G401 (cell line): ENCODE measurements at places on chromosomes 5 and 9. TPM values are rescaled to one million over a fixed set of nuclear protein-coding genes. Genes with fewer than 3 reads are reported as not detected.
A peak's percentile ranks its signal among the peaks of the same experiment; 100 is the strongest.

DNA sequence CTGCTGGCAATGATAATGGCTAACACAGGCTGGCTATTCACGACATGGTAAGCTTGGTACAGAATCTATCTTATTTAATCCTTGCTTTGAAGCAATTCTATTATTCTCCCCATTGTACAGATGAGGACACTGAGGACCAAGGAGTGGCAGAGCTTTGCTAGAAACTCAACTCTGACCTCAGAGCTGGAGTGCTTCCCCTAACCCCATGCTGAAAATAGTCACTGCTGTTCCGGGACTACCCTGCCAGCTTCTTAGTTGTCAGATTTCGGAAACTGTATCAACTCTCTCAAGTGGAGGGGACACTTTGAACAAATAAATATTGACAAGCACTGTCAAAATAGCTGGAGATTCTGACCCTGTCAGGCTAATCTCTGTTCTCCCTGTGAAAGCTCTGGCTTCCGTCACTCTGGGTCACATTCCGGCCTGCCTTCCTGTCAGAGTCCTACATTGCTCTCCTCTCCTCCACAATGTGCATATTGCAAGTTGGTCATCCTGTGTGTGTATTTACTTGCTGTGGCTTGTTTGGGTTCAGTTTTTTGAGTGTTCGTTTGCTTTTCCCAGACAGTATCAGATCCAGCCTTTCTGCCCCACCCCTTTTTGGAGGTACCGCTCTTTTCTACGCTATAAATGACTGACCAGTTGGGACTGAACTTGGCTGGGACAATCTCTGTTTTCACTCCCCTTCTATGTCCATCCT lies 134.3 kb upstream of the MAP1B start:
- DNase-seq, result no peak

DNA sequence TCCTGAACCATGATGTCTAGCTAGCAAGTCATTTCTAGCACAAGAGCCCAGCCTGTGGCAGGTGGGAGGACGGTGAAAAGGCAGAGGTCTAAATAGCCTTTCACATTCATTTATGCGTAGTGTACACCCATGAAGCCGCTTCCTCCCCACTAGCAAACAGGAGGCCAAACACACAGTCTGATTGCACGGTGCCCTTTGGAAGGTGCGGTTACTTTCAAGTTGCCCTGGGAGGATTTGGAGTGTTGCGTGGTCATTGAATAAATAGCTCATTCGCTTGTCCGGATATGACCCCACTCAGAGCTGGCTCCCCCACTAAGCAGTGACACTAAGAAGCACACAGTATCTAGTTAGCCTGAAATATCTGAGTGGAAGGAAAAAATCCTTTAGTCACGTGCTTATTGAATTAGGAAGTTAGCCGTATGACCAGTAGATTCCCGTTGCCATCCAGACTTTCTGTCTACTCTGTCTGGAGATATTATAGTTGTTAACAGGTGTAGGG lies 664 bp upstream of the ARSB start:
- DNase-seq, result peak; percentile 63

The CRHBP gene
- 0.18 and 12.2 TPM in 2 replicates for total RNA-seq

DNA sequence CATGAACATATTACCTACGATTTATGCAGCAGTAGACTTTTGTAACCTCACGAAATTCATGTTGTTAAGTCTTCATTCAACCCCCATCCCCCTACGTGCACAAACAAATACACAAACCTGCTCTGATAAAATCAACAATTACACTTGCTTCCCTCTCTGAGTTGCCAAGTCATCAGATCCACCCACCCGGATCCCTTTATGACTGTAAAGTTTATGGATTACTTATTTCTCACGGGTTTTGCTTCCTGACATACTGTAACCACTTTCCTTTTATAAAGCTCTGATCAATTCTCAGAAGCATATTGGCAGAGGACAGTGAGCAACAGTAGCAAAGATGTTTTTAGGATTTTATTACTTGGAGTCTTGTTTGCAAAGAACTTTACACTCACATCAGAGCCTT lies 70.5 kb downstream of the MLLT3 start:
- DNase-seq, result no peak

GRCh38 chr5:133461796-133462516 lies 150.4 kb downstream of the FSTL4 start:
- DNase-seq, result peak; percentile 69

- no peak for DNase-seq
Observed at GRCh38 chr5:125703616-125704015, 719.6 kb upstream of the GRAMD2B start.

DNA sequence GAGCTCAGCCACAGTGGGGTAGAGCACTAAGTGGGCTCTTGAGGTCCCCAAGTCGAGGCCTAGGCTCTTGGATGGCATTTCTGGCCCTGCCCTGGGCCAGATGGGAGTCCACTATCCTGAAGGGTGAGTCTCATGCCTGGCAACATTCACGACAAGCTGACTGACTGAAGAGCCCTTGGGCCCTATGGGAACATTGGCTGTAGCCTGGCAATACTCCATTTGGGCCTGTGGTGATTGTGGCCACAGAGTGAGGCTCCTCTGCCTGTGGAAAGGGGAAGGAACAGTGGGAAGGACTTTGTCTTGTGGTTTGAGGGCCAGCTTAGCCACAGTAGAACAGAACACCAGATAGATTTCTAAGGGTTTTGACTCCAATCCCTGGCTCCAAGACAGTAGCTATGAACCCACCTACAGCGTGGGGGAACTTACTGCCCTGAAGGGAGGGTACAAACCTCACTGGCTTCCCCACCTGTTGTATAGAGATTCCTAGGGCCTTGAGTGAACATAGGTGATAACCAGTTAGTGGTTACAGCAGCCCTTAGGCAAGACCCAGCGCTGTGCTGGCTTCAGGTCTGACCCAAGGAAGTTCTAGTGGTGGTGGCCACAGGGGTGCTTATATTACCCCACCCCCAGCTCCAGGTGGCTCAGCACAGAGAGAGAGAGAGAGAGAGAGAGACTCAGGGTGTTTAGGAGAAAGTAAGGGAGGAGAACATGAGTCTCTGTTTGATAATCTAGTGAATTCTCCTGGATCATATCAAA lies 72.4 kb downstream of the KIAA0825 start:
- DNase-seq, result no peak

GRCh38 chr5:124741711-124742496 lies 4.5 kb downstream of the ZNF608 start:
- DNase-seq, result peak; percentile 84

DNA sequence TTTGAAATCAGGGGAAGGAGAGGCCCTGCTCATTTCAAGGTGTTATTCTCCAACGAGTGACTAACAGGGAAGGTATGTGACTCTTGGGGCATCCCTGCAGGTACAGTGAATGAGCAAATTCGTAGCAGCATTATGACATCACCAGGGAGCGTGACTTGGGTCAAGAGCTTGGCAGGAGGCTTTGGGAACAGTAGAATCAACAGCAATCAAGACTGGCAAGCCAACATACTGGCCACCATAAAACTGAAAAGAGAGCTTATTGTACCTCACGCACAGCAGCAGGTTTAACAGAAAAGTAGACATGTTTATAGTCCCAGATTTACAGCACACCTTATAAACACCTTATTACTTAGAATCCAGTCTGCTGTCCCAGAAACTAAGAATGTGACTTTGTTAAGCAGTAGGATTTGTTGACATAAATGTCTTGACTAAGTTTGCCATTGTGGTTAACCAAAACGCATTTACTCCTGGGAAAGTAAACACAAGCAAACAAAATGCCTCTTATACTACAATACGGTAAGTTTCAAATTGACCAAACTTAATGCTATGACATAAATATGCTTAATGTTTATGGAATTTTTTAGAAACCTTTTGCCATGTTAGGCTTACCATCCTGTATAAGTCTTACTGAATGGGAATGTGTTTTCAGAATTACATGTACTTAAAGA lies 297.8 kb downstream of the NPR3 start:
- no peak for DNase-seq

GRCh38 chr5:22372826-22373660 lies 480.1 kb downstream of the CDH12 start:
- peak; percentile 86 for DNase-seq

DNA sequence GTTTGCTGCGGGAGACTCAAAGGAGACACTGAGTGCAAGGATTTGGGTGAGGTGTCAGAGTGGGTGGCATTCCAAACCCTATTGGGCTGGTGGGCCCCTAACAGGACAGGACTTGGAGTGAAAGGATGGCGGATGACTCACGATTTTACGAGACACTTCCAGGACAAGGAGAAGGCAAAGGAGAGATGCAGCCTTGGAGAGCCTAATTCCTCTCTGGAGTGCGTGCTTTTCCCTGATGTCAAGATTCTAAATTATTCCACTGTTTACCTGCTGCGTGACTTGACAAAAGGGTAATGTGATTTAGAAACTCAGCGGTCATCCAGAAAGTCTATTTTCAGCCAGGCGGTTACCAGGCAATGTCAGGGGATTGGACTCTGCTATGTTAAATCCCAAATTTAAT lies 41.6 kb upstream of the CD180 start:
- DNase-seq, result no peak

The PLPPR1 gene
- not detected in 2 replicates for total RNA-seq

DNA sequence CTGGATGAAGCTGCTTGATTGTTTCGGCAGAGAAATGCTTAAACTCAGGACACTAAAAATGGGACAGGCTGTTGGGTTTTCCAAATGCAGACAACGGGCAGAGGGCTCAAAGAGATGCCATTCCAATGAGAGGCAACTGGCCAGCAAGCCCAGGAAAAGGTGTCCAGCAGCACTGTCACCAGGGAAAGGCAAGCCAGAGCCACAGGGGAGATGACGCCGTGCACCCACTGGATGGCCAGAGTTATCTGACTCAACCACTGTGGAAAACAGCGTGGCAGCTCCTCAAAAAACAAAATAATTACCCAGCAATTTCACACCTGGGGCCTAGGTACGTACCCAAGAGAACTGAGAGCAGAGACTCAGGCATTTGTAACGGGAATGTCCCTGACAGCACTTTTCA lies 48.4 kb upstream of the SIMC1 start:
- DNase-seq, result no peak

The SLC6A7 gene
- total RNA-seq, result not detected in 2 replicates

- no peak for DNase-seq
Observed at GRCh38 chr5:23742701-23743100, 235.3 kb downstream of the PRDM9 start.

DNA sequence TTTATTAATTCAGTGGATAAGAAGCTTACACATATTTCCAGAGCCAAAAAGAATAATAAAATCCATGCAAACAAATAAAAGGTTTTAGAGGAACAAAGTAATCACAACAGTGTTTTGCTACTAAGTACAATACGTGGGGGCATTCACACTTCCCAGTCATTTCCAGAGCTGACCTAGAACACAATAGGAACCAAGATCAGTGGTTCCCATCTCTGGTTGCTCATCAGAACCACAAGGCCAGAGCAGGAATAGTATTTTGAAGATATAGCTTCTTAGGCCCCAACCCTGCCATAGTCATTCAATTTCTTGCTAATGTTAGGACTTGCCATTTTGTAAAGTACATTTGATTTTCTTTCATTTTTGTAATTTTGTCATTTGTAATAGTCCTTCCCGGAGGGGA lies 215.4 kb downstream of the NR3C1 start:
- DNase-seq, result no peak

The NR6A1 gene
- total RNA-seq, result 25.4 and 32.1 TPM in 2 replicates

- no peak for DNase-seq
Observed at GRCh38 chr5:167968837-167969236, 322.6 kb upstream of the WWC1 start.

DNA sequence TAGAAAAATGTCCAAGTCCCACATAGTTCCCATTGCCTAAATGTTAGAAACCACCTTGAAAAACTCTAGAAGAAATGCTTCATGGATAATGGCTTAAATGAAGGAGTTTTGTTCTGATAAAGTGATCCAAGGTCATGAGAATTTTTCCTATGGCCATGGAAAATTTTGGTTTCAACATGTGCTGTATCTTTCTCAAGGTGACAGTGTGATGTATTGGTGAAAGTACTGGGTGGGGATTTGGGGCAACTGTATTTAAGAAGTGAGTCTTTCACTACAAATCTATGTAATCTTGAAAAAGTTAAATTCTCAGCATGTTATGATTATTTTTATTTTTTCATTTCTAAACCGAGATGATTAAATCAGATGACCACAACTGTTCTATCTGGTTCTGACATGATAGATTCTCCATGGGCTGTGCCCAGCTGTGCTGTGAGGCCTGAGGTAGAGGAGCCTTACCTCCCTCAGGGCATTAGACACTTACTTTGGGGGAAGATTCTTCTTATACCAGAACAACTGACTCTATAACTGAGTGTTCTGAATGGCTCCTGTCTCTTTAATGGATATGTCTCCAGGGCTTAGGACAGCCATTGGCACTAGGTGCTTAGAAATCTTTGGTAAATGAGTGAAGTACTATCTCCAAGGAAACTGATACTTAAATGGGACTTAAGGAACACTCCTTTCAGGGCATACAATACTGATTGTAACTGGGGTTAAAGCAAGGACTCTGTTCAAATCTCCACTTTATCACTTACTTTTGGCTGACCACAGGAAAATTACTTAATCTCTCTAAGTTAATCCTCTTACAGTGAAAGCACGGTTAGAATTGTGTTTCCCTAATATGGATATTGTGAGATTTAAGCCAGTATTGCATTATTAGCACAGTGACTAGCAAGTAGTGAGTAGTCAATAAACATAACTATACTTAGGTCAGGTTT lies 397.4 kb upstream of the MEF2C start:
- DNase-seq, result no peak

- DNase-seq, result no peak
Observed at GRCh38 chr9:93900971-93901861, 53.9 kb downstream of the BARX1 start.

The WHRN gene
- 4.7 and 7.2 TPM in 2 replicates for total RNA-seq

The FRMD3 gene
- total RNA-seq, result 0.06 TPM in 1 of 2 replicates, not detected in the other

GRCh38 chr9:86865952-86866351 lies 81.4 kb downstream of the GAS1 start:
- DNase-seq, result no peak

DNA sequence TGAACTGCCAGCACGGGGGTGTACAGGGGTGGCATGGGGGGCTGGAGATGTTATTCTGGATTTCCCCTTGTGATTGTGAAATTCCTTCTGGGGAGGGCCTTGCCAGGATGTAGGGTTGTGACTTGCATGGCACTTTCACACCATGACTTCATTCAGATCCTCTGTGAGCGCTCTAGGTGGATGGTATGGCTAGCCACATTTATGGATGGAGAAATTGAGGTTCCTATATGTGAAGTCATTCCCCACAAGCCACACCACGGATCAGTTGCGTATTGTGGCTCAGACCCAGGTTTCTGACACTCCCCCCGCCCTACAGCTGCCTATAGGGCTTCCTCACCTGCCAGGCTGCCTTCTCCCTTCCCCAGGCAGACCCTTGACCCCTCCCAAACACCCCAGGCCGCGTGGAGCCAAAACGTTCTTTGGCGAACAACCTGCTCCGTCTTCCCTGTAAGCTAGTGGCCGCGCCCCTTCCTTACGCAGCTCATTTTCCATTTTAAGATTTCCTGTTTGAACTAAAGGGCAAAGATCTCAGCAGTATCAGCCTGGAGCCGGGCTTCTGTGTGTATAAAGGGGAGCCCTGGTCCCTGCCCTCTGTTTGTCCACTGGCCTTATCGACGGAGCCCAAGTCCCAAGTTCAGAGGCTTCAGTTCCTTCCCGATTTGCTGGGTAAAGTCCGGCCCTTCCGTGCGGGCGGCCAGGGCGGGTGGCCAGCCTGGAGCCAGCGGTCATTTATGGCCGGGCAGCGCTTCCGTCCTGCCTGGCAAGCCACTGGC lies 97.8 kb upstream of the KLF4 start:
- DNase-seq, result no peak

The GLDC gene
- total RNA-seq, result 16.6 and 26.3 TPM in 2 replicates

- DNase-seq, result no peak
Observed at GRCh38 chr5:174895360-174895759, 171.0 kb downstream of the MSX2 start.
